Stimulated activated CD4-positive, alpha-beta T cell treated with anti-CD3 and anti-CD28 coated beads, TNF-alpha, amount 100 ng/mL, for 1 hour (primary cell): ENCODE measurements at places on chromosomes 5 and 9.

DNA sequence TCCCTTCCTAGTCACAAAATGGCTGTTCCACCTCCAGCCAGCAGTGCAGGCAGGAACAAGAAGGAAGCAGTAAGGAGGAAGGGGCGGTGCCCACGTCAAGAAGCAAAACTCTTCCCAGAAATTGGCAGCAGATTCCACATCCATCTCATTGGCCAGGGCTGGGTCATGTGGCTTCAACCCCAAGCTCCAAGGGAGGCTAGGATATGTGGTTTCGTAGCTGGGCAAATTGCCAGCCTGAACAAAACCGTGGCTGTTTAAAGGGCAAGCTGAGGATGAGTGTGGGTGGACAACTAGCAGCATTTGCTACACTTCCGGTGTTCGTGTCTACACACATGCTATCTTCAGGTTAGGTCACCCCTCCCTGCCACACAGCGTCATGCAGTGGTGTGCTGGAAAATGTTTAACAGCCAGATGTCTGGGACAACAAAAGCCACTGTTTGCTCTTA lies 92.1 kb upstream of the MAP1B start:
- DNase-seq, result no peak

GRCh38 chr9:125593581-125594222 lies 113.3 kb downstream of the MAPKAP1 start:
- no peak for DNase-seq

DNA sequence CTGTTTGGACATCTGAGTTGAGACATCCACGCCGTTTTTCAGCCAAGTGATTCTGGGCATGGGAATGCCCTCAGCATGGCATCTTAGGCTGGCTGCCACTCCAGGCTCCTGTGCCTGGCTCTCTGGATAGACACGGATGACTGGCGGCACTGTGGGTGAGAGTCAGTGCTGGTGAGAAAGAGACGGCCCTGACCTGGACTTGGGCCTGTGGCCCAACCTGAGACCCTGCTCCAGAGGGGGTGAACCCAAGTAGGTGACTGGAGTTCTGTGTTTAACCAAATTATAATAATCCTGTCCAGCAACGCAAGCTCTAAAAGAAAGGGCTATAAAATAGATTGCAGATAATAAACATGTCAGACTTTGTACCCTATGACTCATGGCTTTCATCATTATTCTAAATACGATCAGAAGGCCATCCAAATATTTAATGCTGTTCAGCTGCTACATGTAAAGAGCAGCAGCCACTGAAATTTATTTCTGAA lies 173.9 kb downstream of the HSPA4 start:
- DNase-seq, result no peak

DNA sequence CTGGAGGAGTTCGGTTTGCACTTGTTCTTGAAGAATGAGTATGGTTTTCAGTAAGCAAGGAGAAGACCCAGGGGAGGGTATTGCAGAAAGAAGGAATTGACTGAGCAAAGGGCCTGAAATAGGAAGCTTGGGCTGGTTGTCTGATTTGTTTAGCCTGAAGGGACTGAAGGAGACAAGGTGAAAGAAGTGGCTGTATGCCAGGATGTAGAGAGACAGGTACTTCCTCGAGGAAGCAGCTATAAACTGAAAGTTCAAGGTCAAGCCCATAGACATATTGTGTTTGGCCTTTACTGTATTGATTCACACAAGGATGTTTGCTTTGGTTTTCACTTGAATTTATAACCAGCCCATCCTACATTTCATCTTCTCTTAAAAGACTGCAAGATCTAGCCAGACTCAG lies 183.1 kb downstream of the PALM2AKAP2 start:
- DNase-seq, result no peak

DNA sequence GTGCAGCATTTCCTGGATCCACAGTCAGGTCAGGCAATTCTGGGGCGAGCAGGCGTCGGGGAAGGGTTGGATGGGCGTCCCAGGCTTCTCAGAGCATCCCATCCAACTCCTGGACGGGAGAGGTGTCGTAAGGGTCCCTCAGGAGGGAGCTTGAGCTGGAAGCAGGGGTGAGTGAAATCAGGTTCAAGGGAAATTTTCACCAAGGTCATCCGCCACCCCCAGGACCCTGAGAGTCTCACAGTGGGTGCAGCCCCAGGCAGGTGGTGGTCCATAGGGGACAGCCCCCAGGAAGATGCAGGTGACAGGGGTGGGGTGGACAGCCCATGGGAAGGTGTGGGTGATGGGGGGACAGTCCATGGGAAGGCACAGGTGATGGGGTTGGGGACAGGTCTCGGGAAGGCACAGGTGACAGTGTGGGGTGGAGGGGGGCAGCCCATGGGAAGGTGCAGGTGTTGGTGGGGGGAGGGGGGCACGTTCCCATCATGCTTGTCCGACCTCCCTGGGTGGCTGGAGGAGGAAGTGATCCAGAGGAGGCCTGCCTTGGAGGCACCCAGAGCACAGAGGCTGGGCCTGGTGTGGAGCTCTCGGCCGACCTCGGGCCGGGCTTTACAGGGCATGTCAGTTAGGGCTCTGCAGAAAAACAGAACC lies 48.9 kb downstream of the AHRR start:
- no peak for DNase-seq

- no peak for DNase-seq
Measured at GRCh38 chr9:4837261-4838188, 44.8 kb downstream of the RCL1 start.

GRCh38 chr9:6902423-6902822 lies 144.7 kb downstream of the KDM4C start:
- no peak for DNase-seq

- no peak for DNase-seq
Measured at GRCh38 chr5:2149195-2149539, 266.4 kb upstream of the IRX4 start.

- DNase-seq, result no peak
Measured at GRCh38 chr5:42715785-42716184, 40.8 kb upstream of the CCDC152 start.
